ENCODE measurements at places on chromosomes 13 and 19.

DNA sequence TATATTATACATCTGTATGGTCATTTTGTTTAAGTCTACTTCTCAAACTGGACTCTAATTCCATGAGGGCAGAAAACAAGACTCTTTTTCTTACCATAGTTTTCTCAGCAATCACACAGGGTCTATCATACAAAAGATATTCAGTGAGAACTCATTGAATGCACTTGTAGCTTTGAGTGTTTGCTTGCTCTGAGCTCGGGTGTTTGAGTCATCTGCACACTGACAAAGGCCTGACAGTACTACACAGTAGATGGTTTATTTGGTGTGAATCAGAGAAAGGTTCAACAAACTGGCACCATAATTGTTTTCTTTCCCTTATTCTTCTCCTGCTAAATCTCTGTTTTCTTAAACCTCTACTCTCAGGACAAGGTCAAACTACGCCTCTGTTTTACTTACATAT, 586.4 kb downstream of the LMO7 start:
- DNase-seq: no peak

DNA sequence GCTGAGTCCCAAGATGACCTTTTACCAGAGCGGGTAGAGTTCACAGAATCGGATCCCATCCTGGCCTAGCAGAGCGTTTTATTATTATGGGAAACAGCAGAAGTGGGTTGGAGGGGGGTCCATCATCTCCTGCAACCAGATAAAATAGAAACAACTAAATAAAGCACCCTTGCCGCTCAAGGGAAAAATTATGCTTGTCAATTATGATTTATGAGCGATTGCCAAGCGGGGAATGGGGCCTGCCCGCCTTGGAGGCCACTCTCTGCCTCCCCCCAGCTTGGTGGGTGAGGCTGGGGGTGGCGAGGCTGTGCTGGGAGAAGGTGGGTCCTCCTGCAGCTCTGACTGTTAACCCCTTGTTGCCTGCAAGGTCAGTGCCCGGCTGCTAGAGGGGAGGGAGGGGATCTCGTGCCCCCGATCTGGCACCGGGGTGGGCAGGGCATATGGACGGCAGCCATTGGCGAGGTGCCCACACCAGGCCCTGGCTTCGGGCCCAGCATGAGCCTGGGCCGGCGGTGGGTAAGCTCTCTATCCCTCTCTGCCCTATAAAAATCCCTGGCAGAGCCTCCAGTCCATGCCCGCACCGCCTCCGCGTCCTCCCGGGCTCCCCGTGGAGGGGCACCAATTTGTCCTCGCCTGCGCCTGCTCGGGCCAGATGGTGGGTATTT, 129.1 kb downstream of the URI1 start:
- no peak for DNase-seq

- no peak for DNase-seq
Measured at GRCh38 chr13:54660277-54660676, 1631.7 kb downstream of the OLFM4 start.

DNA sequence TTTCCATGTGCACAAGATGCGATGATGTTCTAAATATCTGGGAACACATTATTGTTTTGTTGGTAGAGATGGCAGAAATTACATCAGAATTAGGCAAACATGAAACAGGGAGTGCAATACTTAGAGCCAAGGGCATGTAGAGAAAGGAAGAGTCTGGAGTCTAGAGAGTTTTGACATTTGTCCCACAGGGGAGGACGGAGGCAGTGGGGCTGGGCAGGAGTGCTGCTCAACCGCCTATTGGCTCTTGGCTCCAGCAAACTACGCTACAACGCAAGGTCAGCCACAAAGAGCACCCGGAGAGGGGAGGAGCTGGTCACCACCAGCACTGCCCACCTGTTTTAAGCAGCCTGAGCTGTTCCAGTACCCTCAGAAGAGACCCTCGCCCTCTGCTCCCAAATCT, 108.3 kb downstream of the ABCC4 start:
- no peak for DNase-seq

Data from stimulated activated CD4-positive, alpha-beta T cell treated with anti-CD3 and anti-CD28 coated beads, Interleukin-4, amount 100 ng/mL, for 24 hours (primary cell).